H9 (cell line): ENCODE measurements at places on chromosomes 1 and 21. TPM values are rescaled to one million over a fixed set of nuclear protein-coding genes. Genes with fewer than 3 reads are reported as not detected.

The IL20 gene
- not detected in 2 replicates for total RNA-seq

The SMIM34 gene
- total RNA-seq, result not detected in 2 replicates

DNA sequence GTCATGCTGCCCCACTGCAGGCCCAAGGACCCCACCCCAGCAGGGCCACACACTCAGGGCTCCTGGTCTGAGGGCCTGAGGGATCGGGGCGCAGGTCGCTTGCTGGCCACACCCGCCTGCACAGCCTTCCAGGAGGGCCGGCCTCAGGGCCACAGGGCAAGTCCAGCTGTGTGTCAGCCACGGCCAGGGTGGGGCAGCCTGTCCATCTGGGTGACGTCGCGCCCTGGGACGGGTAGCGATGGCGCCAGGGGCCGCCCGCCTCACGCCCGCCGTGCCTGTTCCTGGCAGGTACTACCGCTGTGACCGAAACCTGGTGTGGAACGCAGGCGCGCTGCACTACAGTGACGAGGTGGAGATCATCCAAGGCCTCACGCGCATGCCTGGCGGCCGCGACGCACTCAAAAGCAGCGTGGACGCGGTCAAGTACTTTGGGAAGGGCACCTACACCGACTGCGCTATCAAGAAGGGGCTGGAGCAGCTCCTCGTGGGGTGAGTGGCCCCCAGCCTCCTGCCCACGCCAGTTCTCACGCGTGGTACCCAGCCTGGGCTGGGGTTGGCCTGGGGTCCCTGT, 2.5 kb downstream of the COL6A1 start:
- DNase-seq, result no peak

The TRABD2B gene
- total RNA-seq, result 1.9 and 2.3 TPM in 2 replicates

DNA sequence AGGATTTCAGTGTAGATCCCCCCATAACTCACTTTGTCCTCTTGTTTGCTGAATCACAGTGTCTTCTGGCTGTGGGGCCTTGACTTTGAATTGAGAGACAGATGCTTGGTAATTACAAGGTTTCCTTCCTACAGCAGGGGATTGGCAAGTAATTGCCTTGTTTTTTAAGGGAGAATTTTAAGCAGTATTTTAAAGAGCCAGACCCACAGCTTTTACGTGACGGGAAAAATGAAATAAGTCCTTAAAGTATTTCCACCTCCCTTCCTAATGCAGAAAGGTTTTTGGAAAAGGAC, 41.0 kb downstream of the PGBD5 start:
- DNase-seq, result no peak

The GPATCH2 gene
- 14.3 and 15.9 TPM in 2 replicates for total RNA-seq

DNA sequence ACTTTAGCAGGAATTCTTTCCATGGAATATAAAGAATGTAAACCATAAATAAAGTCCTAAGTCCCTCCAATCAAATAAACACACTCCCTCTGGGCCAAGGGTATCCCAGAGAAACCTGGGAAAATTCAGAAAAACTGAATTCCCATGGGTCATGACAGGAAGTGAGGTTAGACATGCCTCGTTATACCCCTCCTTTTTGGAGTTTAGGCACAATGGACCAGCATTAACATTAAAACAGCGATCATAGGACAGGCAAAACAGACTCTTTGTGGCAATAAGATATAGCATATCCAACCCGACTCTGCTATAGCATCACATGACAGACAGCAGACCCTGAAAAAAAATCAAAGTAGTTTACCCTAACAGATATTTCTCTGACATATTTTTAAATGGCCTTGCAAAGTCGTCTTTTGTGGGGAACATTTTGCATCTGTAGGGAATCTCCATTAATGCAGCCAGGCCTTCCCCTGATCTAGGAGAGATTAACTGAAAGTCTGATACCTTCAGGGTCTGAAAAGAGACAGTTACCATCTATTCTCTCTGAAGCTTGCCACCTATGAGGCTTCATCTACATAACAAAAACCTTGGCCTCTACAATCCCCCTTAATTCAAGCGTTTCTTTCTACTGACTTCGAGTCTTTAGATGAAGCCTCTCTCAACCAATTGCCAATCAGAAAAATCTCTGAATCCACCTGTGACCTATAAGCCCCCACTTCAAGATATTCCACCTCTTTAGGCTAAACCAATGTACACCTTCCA, 143.0 kb upstream of the KCNK1 start:
- DNase-seq, result no peak

DNA sequence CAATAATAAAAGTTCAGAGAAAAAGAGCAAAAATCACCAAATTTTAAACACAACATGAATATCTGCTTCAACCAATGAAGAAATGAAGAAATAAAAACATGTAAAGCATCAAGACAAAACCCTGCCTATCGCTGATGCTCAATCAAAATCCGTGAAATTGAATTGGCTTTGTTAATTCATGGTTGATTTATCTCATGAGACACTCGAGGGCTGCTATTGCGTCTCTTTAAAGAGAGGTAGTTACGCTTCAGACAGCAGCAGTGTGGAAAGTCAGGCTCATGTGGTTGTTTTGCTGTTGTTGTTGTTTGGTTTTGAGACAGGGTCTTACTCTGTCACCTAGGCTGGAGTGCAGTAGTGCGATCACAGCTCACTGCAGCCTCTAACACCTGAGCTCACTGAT, 65.5 kb upstream of the RGS7 start:
- DNase-seq, result no peak

DNA sequence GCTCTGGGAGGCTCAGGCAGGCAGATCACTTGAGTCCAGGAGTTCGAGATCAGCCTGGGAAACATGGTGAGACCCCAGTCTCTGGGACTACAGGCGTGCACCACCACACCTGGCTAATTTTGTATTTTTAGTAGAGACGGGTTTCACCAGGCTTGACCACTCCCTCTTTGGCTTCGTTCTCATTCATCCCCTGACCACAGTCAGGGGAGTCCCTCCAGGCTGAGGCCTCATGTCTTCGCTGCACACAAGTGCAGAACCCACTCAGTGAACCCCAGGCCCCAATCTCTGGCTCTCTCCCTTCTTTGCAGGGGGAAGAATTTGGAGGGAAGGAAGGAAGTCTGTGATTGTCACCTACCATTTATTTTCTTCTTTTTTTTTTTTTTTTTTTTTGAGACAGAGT, 9.2 kb upstream of the RPS6KA1 start:
- no peak for DNase-seq

The KIF17 gene
- 3.4 and 5.1 TPM in 2 replicates for total RNA-seq

- no peak for DNase-seq
Observed at GRCh38 chr1:43199093-43199726, 27.1 kb downstream of the CFAP57 start.

- DNase-seq, result no peak
Observed at GRCh38 chr21:35849144-35849543, 211.2 kb downstream of the SETD4 start.

- no peak for DNase-seq
Observed at GRCh38 chr1:180562640-180563025, 3.9 kb downstream of the OVAAL start.

- no peak for DNase-seq
Observed at GRCh38 chr1:245621589-245621988, 466.8 kb downstream of the KIF26B start.

- no peak for DNase-seq
Observed at GRCh38 chr1:107762751-107763390, 202.1 kb downstream of the VAV3 start.
